ENCODE measurements at places on chromosomes 16 and 17.

GRCh38 chr17:40063187-40063771, 514 bp downstream of the THRA start:
- DNase-seq, result no peak

DNA sequence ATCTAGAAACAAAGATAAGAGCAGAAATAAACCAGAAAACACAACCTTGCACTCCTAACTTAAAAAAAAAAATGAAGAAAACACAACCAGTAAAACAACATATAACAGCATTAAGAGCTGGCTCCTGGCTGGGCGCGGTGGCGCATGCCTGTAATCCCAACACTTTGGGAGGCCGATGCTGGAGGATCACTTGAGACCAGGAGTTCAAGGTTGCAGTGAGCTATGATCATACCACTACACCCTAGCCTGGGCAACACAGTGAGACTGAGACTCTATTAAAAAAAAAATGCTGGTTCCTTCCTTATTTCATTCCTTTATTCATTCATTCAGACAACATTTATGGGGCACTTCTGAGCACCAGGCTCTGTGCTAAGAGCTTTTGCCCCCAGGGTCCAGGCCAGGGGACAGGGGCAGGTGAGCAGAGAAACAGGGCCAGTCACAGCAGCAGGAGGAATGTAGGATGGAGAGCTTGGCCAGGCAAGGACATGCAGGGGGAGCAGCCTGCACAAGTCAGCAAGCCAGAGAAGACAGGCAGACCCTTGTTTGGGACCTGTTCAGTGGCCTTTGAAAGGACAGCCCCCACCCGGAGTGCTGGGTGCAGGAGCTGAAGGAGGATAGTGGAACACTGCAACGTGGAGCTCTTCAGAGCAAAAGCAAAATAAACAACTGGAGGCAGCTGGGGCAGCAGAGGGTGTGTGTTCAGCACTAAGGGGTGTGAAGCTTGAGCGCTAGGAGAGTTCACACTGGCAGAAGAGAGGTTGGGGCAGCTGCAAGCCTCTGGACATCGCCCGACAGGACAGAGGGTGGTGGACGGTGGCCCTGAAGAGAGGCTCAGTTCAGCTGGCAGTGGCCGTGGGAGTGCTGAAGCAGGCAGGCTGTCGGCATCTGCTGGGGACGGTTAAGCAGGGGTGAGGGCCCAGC, 2.6 kb downstream of the STH start:
- no peak for DNase-seq

DNA sequence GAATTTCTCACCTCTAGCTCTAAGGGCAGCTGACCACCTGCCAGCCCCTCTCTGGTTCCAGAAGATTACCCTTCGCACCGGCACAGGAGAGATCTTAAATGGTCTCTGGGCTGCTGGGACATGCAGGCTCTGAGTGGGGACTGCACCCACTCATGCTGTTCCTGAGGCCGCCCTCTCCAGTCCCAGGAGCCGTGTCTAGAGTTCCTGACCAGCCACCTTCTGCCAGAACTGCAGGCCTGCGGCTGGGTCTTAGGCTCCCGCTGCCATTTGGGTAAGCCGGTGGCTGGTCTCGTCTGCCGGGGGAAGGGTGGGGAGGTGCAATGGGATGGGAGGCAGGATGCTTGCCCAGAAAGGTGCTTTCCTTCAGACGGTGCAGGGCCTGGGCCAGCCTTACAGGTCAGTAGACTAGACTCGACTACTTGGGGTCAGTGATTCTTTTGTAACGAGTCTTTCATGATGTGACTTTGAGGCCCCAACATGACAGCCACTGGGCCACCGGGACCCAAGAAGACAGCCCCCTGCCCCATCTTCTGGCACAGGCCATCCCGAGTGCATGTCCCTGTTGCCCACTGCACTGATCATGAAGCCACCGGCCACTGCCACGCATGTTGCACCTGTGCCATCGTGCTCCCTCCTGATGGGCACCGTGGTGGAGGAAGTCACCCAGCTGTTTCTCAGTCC, 26.4 kb downstream of the B9D1 start:
- no peak for DNase-seq

GRCh38 chr17:47297661-47298400, 25.9 kb upstream of the EFCAB13 start:
- DNase-seq, result no peak

GRCh38 chr16:55146966-55147365, 177.0 kb upstream of the IRX6 start:
- DNase-seq, result peak; percentile 4

GRCh38 chr16:12538667-12539091, 265.0 kb downstream of the CPPED1 start:
- no peak for DNase-seq

DNA sequence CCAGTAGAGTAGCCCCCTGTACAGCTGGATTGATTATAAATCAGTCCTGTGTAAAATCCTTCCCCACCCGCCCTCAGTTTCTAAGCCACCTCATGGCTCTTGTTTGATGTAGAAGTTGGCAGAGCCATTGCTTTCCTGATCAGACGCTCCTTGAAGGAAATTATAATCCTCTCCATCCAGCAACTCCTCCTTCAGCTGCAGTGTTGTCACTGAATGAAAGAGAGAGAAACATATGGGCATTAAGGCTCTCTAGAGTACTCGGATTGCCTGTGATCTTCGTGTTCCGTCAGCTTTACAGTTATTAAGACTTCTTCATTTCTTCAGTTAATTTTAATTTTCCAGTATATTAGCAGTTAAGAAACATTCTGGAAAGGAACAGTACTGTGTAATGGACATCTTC, 14.3 kb downstream of the NME2 start:
- DNase-seq, result no peak

- DNase-seq, result no peak
These were observed 81.1 kb downstream of the MSI2 start for GRCh38 chr17:57337390-57337789.

GRCh38 chr17:35801583-35802224, 6.3 kb upstream of the MMP28 start:
- DNase-seq, result no peak

- no peak for DNase-seq
These were observed 67.5 kb downstream of the GNAO1 start for GRCh38 chr16:56258508-56259424.

DNA sequence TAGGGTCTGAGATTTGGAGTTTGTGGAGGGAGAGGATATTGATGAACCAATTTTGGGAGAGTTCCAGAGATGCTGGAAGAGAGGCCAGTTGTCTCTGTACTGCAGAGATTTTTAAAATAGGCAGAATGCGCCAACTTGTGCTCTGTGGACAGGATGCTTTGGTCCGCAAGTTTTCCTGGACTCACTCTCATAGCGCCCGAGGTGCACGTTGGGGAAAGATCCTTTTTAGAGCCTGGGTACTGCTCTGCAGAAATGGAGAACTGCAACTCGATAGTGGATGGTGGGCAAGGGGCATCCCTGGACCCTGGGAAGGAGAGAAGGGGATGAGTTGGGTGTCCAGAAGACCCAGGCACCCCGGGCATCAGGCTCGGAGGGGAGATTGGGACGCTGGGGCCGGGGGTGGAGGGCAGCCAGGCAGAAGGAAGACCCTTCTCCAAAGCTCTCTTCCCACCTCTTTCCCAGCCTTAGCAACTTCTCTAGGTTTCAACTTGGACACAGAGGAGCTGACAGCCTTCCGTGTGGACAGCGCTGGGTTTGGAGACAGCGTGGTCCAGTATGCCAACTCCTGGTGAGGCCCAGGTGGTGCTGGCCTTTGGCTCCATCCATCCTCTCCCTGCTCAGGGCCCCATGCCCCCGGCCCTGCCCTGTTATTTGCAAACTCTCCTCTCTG, 590 bp downstream of the ITGAX start:
- no peak for DNase-seq

DNA sequence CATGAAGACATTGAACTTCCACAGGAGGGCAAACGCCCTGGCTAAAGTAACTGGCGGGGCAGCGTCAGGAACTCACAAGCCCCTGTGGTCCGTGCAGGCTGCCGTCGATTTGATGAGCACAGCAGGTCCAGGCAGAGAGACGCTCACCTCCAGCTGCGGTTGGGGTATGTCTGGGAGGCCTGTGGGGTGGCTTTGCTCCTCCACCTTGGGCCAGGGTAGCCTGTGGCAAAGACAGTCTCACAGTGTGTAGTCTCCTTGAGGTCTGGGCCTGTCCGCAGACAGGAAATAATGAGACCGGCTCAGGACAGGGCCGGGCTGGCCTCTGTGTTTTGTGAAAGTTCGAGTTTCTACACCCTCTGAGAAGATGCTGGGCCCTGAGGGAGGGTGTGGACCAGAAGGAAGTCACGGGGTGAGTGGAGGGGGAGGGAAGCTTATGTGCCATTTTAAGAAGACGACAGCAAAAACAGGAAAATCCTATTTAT, 103.3 kb downstream of the METRNL start:
- DNase-seq, result no peak
